Colonic mucosa (tissue), 4 donors: ENCODE measurements at places on chromosomes 3 and 15.

DNA sequence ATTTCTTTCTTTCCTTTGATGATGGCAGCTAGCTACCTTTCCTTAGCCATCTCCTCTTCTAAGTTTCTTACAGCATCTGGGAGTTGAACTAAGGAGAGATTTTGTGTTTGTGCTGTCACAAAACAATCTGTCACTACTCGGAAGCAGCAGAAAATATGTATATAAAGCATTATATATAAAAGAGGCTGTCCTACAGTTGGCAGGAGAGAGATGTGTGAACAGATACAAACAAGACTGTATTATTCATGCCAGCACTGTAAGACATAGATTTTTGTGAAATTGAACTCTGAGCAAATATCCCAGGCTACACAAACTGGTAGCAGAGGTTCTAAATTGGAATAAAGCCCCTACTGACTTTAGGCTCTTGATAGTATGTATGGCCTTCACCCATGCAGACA lies 577.5 kb upstream of the NECTIN3 start:
- H3K4me1 ChIP-seq: no peaks in the 10 kb centered on the region
- DNase-seq: no peak
- H3K27me3 ChIP-seq: no peaks in the 10 kb centered on the region
- no peak overlapping the region for H3K27ac ChIP-seq
- H3K36me3 ChIP-seq: no peaks in the 10 kb centered on the region
- H3K4me3 ChIP-seq: no peak overlapping the region

GRCh38 chr3:172749230-172749965 lies 1.1 kb upstream of the ECT2 start:
- peaks cover 4% of the 10 kb centered on the region for H3K4me1 ChIP-seq
- no peaks in the 10 kb centered on the region for H3K36me3 ChIP-seq
- H3K27ac ChIP-seq: peak overlapping the region; percentile 83
- H3K27me3 ChIP-seq: no peaks in the 10 kb centered on the region

- no peaks in the 10 kb centered on the region for H3K36me3 ChIP-seq
- no peak overlapping the region for H3K27ac ChIP-seq
- H3K4me3 ChIP-seq: no peak overlapping the region
- no peak for DNase-seq
These were observed 59.8 kb upstream of the PSMD6 start for GRCh38 chr3:64082961-64083541.

- H3K27me3 ChIP-seq: peaks cover 8% of the 10 kb centered on the region
- no peaks in the 10 kb centered on the region for H3K4me1 ChIP-seq
- H3K4me3 ChIP-seq: no peak overlapping the region
- no peak for DNase-seq
- H3K36me3 ChIP-seq: no peaks in the 10 kb centered on the region
- no peak overlapping the region for H3K27ac ChIP-seq
These were observed 6.6 kb downstream of the VWA5B2 start for GRCh38 chr3:184236033-184236410.

GRCh38 chr3:68631850-68632545 lies 300.3 kb downstream of the TAFA4 start:
- no peaks in the 10 kb centered on the region for H3K36me3 ChIP-seq
- H3K4me3 ChIP-seq: no peak overlapping the region
- H3K4me1 ChIP-seq: no peaks in the 10 kb centered on the region
- no peak overlapping the region for H3K27ac ChIP-seq
- no peaks in the 10 kb centered on the region for H3K27me3 ChIP-seq

DNA sequence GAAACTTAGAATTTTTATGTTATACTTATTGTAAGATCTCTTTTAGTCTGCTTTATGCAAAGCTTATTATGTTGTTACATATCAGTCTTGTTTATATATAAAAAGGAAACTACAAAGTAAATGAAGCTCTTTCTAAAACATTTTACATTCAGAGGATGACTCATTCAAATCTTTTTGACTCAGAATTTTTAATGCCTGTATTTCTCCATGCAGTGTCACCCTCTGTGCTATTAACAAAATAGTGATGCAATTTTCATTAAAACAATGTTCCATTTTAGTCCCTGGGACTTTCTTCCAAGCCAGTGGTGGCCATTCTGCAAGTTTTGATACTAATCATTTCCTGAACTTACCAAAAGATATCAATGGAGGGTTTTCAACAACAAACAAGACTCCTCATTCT lies 216.1 kb downstream of the NAALADL2 start:
- H3K27me3 ChIP-seq: no peaks in the 10 kb centered on the region
- no peak overlapping the region for H3K4me3 ChIP-seq

DNA sequence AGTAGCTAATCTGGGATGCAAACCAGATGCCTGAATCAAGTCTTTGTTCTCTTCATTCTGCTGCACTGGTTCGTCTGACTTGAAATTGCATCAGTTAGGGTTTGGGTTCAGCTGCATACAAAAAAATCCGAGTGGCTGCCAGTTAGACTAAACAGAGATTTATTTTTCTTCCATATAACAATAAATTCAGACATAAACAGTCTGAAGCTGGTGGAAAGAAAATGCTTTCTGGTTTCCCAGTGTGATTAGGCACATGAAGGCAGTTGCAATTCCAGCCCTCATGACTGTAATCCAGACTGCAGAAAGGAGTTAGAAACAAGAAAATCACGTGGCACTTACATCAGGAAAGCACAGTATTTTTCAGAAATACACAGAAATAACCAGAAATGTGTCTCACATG lies 930.7 kb downstream of the MCTP2 start:
- no peaks in the 10 kb centered on the region for H3K4me1 ChIP-seq
- no peaks in the 10 kb centered on the region for H3K36me3 ChIP-seq
- H3K4me3 ChIP-seq: no peak overlapping the region
- H3K27ac ChIP-seq: no peak overlapping the region
- H3K27me3 ChIP-seq: no peaks in the 10 kb centered on the region
- DNase-seq: no peak

GRCh38 chr3:29080967-29081366 lies 199.9 kb upstream of the RBMS3 start:
- no peaks in the 10 kb centered on the region for H3K4me1 ChIP-seq
- no peaks in the 10 kb centered on the region for H3K36me3 ChIP-seq
- no peak for DNase-seq
- no peaks in the 10 kb centered on the region for H3K27me3 ChIP-seq
- H3K27ac ChIP-seq: no peak overlapping the region

- H3K36me3 ChIP-seq: no peaks in the 10 kb centered on the region
- no peaks in the 10 kb centered on the region for H3K27me3 ChIP-seq
- no peak overlapping the region for H3K27ac ChIP-seq
- no peaks in the 10 kb centered on the region for H3K4me1 ChIP-seq
- DNase-seq: no peak
These were observed 114.4 kb downstream of the TP63 start for GRCh38 chr3:189745622-189746021.

DNA sequence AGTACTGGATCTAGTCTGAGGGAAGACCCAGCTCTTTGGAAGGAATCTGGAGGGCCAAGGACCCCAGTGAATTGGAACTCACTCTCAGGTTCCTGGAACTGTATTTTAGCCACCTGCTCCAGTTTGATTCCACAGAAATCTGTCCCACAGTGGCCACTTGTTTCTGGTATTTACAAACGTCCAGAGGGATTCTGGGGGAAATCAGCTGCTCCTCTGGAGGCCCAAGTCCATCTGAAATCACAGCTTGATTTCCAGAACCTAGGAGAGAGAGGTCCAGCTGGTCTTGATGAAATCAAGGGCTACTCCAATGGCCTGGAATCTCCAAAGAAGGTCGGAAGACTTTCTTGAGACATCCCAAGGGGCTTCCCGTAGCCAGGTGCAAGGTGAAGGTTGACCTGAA lies 132.3 kb upstream of the UMPS start:
- H3K4me3 ChIP-seq: no peak overlapping the region
- no peaks in the 10 kb centered on the region for H3K27me3 ChIP-seq
- H3K36me3 ChIP-seq: no peaks in the 10 kb centered on the region
- no peak overlapping the region for H3K27ac ChIP-seq

GRCh38 chr3:52236424-52236886 lies 2.5 kb downstream of the TWF2 start:
- H3K27ac ChIP-seq: no peak overlapping the region
- peaks cover 11% of the 10 kb centered on the region for H3K4me1 ChIP-seq
- no peak for DNase-seq
- no peaks in the 10 kb centered on the region for H3K27me3 ChIP-seq
- H3K36me3 ChIP-seq: no peaks in the 10 kb centered on the region
- H3K4me3 ChIP-seq: no peak overlapping the region

- H3K4me1 ChIP-seq: no peaks in the 10 kb centered on the region
- no peaks in the 10 kb centered on the region for H3K27me3 ChIP-seq
- H3K4me3 ChIP-seq: no peak overlapping the region
- DNase-seq: no peak
- no peak overlapping the region for H3K27ac ChIP-seq
These were observed 60.8 kb downstream of the RYK start for GRCh38 chr3:134189849-134190248.

DNA sequence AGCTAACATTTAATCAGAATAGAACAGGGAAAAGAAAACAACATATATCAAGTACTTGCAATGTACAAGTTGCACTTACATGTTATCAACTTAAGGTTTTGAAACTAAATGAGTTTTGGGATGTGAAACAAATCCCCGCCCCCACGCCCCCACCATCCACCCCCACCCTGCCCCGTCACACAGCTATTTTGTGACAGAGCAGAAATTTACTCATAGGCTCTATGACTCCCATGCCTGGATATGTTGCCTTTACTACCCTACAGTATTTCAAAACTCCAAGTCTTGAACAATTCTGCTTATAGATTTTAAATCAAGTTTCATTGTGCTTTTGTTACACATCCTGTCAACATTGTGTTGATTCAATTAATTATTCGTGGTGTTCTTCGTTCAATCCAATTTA lies 18.1 kb upstream of the IL1RAP start:
- H3K27ac ChIP-seq: no peak overlapping the region
- no peaks in the 10 kb centered on the region for H3K36me3 ChIP-seq
- no peak for DNase-seq
- no peaks in the 10 kb centered on the region for H3K4me1 ChIP-seq

DNA sequence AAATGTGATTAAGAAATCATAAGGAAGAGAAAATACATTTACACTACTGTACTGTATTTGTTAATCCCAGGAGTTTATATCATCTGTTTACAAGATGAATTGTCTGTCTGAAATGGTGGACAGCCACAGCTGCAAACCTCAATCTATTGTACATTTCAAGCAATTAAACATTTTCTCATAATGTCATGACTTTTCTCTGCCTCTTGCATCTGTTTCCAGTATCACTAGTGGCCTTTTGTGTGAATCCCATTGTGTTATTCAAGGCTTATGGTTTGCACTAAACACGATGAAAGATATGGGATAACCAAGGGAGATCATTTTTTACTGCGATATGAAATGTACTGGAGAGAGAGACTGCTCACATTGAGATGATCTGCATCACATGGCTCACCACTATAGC lies 200.2 kb upstream of the LRRN1 start:
- no peak for DNase-seq
- H3K27ac ChIP-seq: no peak overlapping the region
- no peak overlapping the region for H3K4me3 ChIP-seq
- H3K27me3 ChIP-seq: no peaks in the 10 kb centered on the region

GRCh38 chr15:51973775-51974174 lies 2.2 kb upstream of the LEO1 start:
- DNase-seq: no peak
- H3K36me3 ChIP-seq: no peaks in the 10 kb centered on the region
- no peaks in the 10 kb centered on the region for H3K27me3 ChIP-seq
- H3K4me3 ChIP-seq: no peak overlapping the region

- no peak for DNase-seq
- no peaks in the 10 kb centered on the region for H3K4me1 ChIP-seq
- no peaks in the 10 kb centered on the region for H3K27me3 ChIP-seq
- no peak overlapping the region for H3K27ac ChIP-seq
These were observed 1161.4 kb downstream of the SI start for GRCh38 chr3:163916596-163917560.

- no peak for DNase-seq
- no peaks in the 10 kb centered on the region for H3K27me3 ChIP-seq
- no peaks in the 10 kb centered on the region for H3K36me3 ChIP-seq
- no peak overlapping the region for H3K4me3 ChIP-seq
These were observed 74.0 kb upstream of the ETV5 start for GRCh38 chr3:186182850-186183249.

DNA sequence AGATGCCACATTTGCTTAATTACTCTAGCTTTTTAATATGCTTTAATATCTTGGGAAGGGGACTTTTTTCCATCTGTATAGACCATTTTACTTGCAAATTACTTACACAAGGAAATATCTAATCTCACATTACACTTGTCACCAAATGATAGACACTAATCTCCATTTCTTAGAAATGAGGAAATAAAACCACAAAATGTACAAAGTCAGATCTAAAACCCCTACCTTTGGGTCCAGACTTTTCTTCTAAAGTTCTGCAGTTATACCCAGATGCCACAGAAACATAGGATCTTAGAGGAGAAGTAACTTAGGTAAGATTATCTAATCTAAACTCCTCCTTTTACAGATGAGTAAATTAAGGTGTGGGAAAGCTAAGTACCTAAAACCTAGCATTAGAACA lies 44.3 kb downstream of the CD200R1L start:
- no peak overlapping the region for H3K4me3 ChIP-seq
- H3K27me3 ChIP-seq: no peaks in the 10 kb centered on the region
- DNase-seq: no peak

DNA sequence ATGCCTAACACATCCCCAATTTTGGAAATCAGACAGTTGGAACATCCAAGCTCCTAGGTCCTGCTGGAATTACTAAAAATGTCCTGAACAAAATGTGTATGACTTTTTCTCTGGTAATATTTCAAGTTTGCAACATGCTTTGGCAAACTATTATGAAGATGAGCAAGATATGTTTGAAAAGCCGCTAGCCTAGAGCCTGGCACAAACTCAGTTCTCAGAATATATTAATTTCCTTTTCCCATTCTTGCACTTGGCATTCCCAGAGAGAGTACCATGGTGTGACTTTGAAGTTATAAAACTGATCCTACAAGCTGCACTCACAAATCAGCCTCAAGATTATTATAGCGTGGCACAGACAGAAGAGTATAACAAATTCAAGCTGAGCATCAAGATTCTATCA lies 1031.1 kb downstream of the NTRK3 start:
- no peak overlapping the region for H3K27ac ChIP-seq
- H3K27me3 ChIP-seq: no peaks in the 10 kb centered on the region
- no peak for DNase-seq
- H3K36me3 ChIP-seq: no peaks in the 10 kb centered on the region
- H3K4me1 ChIP-seq: no peaks in the 10 kb centered on the region

GRCh38 chr3:95923496-95924210 lies 890.7 kb upstream of the EPHA6 start:
- peak overlapping the region; percentile 31 for H3K27ac ChIP-seq
- H3K4me3 ChIP-seq: no peak overlapping the region
- H3K4me1 ChIP-seq: no peaks in the 10 kb centered on the region
- H3K27me3 ChIP-seq: no peaks in the 10 kb centered on the region

- H3K27ac ChIP-seq: no peak overlapping the region
- H3K4me1 ChIP-seq: peaks cover 14% of the 10 kb centered on the region
- H3K36me3 ChIP-seq: no peaks in the 10 kb centered on the region
- H3K27me3 ChIP-seq: no peaks in the 10 kb centered on the region
These were observed 203.1 kb downstream of the KLHL25 start for GRCh38 chr15:85591622-85592021.

DNA sequence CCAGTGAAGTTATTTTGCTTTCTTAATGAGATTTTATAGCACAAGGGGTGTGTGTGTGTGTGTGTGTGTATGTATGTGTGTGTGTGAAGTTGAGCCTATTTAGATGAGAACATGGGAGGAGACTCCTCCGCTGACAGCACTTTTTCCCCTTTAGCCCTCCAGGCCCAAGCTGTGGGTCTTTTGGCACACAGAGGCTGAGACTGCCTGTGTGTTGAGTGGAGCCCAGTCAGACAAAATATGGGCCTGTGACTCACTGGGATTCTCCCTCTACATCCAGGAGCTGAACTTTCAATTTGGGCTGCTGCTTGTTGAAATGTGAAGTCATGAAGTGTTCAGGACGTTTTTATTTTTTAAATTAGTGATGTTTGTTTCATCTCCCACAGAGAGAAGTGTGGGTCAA lies 108.0 kb downstream of the MFSD1 start:
- no peaks in the 10 kb centered on the region for H3K4me1 ChIP-seq
- no peak overlapping the region for H3K27ac ChIP-seq
- H3K27me3 ChIP-seq: no peaks in the 10 kb centered on the region
- H3K4me3 ChIP-seq: no peak overlapping the region
